Activated effector memory CD4-positive, alpha-beta T cell treated with Interleukin-2 at 50 U/mL for 16 hours (primary cell): ENCODE measurements at places on chromosomes 2 and 18.

GRCh38 chr2:26619521-26619951 lies 21.6 kb downstream of the CIB4 start:
- DNase-seq = no peak

DNA sequence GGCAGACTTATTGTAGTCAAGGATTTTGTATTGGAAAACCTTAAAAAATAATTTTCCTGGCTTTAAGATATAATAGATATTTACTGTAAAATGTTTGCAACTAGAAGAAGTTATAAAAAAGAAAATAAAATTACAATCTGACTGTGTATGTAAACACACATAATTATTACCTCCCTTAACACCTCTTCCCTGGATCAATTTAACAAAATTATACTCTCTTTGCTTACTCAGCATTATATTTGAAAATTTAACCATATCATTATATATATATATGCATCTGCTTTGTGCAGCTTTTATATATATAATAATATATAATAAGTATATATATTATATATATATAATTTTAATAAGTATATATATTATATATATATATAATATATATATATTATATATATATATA lies 131.7 kb upstream of the FAM98A start:
- no peak for DNase-seq

- DNase-seq = no peak
These were observed 581.2 kb upstream of the SLC8A1 start for GRCh38 chr2:41033127-41033526.

DNA sequence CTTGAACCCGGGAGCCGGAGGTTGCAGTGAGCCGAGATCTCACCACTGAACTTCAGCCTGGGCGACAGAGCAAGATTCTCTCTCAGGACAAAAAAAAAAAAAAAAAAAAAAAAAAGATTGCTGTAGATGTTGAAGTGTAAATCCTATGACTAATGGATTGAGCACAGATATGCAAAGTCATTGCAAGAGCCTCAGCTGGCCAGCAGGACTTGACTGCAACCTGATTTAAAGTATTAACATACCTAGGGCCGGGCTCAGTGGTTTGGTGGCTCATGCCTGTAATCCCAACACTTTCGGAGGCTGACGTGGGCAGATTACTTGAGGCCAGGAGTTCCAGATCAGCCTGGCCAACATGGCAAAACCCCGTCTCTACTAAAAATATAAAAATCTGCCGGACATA lies 103.4 kb upstream of the MSH2 start:
- DNase-seq = no peak

DNA sequence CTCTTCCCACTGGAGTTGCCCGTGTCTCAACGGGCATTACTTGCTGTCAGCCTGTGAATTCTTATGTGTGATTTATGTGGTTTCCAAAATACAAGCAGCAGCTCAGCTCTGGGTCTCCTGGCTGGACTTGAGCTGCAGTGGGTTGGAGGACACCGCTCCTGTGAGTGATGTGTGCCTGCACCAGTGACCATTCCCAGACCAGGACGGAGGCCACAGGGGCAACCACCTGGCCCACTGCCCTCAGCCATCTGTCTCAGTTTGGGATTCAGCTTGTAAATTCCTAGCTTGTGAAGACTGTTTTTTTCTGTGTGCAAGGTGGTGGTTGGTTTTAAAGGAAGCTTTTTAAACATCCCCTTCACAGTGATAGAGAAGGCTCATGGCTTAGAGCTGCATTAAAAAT lies 261.0 kb downstream of the BCL2 start:
- no peak for DNase-seq

GRCh38 chr2:196659844-196660243 lies 20.3 kb downstream of the CCDC150 start:
- no peak for DNase-seq

- no peak for DNase-seq
These were observed 903 bp upstream of the EVX2 start for GRCh38 chr2:176084611-176085119.

DNA sequence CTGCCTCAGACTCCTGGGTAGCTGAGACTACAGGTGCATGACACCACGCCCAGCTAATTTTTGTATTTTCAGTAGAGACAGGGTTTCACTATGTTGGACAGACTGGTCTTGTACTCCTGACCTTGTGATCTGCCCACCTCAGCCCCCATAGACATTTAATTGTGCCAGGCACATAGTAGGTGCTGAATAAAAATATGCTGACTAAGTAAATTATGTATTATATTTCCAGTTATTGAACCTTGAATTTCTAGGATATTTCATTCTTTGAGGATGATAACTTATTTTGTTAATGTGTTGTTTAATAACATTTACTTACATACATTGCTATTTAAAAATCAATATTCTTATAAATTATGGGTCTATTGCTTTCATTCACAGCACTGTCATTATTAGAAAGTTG lies 190.4 kb upstream of the LRRTM4 start:
- no peak for DNase-seq

DNA sequence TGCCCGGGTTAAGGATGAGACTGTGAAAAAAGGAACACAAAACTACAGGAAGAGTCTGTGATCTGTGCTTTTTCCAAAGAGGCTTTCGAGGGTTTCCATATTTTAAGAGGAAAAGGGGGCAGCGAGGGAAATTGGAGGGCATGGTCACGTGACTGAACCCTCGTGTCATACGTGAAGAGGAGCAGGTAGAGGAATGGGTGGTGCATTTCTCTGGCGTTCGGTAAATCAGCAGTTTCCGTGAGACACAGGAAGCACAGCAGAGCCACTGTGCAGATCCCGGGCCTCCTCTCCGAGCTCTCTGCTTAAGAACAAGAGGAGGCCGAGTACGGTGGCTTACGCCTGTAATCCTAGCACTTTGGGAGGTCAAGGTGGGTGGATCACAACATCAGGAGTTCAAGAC lies 219.7 kb downstream of the NDUFA10 start:
- no peak for DNase-seq
